GM23338 (cell line): ENCODE measurements at places on chromosomes 5 and 9.
A peak's percentile ranks its signal among the peaks of the same experiment; 100 is the strongest.

DNA sequence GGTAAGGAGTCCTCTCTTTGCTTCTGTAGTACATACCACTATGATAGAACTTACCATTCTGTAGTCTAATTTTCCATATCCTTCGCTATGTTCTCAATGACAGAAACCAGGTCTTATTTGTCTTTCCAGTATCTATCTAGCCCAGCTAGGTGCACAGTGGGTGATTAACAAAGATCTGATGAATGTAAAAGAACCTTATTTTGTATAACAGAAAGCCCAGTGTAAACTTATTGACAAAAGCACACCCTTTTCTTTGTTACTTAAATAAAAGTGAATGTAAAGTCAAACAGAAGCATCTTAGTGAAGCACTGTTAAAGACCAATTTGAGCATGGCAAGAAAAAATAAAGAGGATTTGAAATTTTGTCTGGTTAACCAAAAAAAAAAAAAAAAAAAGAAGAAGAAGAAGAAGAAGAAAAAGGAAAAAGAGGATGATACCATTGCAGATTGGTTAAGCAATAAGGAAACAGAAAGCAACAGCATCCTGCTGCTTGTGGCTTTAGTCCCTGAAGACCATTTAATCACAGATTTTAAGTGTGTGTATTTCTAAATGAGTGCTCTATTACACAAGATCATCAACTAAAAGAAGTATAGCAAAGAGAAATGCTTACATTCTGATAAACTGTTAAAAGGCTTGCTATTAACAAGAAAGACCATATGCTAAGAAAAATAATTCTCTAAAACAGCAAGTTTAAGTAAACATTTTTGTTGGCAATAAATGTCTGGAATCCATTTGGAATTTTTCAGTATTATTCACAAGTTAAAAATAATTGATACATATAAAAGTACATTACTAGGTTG lies 21.2 kb downstream of the MEGF9 start:
- peak; percentile 44 for DNase-seq

- DNase-seq = peak; percentile 82
These were observed 6.1 kb downstream of the SAPCD2 start for GRCh38 chr9:137064027-137064879.

DNA sequence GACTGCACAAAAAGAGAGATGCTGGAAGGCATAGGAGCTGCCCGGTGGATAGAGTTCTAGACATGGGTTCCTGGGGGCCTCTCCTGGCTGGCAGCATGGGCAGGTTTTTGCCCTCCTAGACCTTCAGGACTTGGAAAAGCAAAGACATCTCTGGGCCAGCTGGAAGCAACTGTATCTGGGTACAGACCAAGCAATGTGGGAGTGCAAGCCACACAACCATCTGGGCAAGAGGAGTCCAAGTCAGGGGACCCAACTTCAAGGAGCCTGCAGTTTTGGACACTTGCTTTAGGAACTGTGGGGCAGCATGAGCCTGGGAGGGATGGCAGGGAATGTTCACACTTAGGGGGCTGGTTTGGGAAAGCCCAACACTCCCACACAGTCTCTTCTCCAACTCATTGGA lies 323.3 kb downstream of the GADD45G start:
- no peak for DNase-seq

GRCh38 chr5:157460921-157461792 lies 1.1 kb downstream of the NIPAL4 start:
- no peak for DNase-seq

- DNase-seq = no peak
These were observed 34.6 kb upstream of the IPPK start for GRCh38 chr9:92704528-92704927.

DNA sequence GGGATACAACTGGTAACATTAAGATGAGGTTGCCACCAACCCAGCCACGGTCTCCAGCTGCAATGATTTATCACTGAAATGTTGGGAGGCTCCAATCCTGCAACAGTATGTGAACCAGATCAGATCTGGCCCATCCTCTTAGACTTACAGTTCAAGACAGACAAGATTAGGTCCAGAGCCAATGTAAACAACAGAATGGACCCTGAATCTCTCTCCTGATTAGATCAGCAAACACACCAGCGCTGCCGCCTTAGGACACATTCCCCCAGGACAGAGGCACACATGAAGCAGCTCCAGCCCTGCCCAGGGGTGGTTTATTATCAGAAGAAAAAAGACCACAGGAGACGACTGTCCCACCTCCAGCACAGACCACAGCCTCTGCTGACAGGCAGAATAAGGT lies 82.1 kb downstream of the SLIT3 start:
- DNase-seq = no peak

GRCh38 chr5:912280-913091 lies 19.8 kb downstream of the TRIP13 start:
- peak; percentile 38 for DNase-seq

DNA sequence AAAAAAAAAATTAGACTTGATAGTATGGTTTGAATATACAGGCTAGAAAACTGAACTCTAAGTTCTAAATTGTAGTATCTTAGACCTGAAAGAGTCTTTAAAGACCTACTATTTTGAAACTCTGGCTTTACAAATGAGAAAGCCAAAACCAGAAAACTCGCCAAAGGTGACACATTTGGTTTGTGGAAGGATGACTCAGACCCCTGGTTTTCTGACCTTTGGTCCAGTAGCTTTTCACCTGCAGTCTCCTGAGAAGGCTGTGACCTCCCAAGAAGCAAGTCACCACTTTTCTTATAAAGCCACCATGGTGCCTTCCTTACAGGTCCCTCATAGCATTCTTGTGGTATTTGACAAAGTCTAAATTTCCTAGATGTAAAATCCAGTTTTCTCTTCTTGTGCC lies 102.1 kb upstream of the CEP78 start:
- no peak for DNase-seq

DNA sequence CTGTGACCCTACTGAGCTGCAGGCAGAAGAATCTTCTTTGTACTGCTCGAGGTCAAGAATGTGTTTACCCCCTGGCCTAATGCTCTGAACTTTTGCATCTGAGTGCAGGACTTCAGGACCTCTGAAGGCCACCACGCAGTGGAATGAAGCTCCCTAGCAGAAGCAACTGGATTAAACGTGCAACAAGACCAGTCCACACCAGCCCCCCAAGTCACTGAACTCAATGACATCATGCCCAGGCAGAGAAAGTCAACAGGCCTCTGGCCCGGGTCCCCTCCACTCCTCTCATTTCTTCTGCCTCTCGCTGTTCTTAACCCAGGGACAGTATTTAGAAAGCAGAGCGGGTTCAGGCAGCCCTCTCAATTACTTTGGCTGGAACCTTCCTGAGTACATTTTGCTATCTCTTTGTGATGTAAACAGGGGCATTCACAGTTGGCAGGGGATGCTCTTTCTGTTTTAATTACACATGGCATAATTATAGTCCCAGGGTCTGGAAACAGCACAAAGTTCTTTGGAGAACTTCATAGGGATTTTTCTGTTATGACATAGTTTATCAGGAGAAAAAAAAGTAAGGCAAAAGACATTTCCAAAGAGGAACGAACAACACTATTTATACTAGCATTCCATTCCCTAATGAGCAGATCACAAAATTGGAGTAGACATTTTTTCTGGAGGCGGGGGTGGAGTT lies 108.2 kb upstream of the SPATA31D4 start:
- DNase-seq = peak; percentile 43

DNA sequence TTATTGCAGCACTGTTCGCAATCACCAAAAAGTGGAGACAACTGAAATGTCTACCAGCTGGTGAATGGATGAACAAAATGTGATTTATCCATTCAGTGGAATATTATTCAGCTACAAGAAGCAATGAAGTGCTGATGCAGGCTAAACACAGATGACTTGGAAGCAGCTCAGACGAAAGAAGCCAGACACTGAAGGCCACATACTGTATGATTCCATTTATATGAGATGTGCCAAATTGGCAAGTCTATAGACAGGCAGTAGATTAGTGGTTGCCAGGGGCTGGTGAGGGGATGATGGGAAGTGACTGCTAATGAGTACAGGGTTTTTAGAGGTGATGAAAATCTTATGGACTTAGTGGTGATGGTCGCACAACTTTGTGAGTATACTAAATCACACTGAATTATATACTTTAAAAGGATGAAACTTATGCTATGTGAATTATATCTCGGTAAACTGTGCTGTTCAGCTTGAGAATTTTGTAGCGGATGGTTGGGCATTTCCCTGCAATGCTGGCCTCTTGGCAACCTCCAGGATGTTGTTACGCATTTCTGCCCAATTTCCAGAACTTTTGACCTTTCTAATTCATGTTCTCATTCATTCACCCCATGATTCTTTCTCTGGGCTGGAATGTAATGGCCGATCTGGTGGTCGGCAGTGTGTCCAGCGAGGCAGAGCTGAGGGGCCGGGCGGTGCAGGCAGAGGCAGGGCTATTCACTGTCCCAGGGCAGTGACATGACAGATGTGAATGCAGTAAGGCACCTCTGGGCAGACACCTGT lies 22.0 kb upstream of the WNK2 start:
- no peak for DNase-seq

DNA sequence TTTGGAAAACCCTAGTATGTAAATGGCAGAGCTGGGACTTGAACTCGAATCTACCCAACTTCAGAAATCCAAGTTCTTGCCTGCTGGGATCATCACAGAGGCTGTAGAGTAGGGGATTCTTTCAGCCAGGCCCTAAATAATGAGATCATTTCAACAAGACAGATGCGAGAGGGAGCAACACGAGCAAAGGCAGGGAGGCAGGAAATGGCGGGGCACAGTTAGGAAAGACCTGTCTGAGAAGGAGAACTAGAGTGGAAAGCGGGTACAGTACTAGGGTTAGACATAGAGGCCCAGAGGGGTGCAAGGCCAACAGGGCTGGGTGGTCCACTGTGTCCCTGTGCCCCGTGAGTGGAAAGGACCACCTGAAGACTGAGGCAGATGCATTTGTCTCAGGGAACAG lies 46.1 kb downstream of the MVB12B start:
- DNase-seq = no peak

- DNase-seq = no peak
These were observed 49.0 kb upstream of the DHFR start for GRCh38 chr5:80703747-80704146.

DNA sequence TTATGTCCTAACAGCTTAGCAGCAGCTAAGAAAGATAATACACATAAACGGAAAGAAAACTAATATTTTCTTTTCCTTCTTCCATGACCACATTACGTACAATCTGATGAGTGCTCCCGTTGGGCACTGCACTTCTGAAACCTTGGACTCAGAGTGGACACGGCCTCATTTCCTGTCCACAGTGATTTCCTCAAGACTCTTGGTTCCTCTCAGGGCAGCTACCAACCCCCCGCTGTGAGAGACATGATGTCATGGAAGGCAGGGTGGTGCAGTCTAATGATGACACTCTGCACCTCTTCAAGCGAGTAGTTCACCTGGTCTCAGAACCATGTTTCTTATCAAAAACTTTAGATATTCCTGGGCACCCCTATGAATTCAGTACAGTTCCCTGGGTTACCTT lies 68.7 kb upstream of the CTSL start:
- no peak for DNase-seq

DNA sequence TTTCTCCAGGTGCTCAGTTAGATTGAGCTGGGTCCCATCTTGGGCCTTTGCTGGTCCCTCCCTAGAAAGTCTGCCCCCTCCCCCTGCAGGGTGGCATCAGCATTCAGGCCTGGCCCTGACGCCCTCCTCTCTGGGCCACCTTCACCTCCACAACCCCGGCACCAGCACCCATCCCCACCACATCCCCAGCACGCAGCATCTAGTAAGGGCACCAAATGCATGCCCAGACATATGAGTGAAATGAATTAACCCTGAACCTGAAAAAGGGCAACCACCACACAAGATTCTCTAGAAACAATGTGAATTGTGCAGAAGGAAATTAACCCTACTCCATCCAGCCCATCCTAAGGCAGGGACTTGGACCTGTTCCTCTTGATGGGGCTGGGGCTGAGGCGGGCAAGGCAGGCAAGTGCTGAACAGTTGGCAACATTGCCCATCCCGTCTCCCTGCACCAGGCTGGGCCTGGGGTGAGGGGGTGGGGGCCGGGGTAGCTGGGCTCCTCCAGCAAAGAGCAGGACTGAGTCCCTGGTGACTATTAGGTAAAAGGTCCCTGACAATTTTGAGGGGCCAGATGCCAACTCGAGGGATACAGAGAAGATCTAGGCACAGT lies 125.9 kb downstream of the KCNIP1 start:
- DNase-seq = no peak

GRCh38 chr9:135517407-135517822 lies 3.8 kb upstream of the LCN1 start:
- DNase-seq = no peak

- DNase-seq = no peak
These were observed 36.5 kb upstream of the SYNPO start for GRCh38 chr5:150604010-150604409.

DNA sequence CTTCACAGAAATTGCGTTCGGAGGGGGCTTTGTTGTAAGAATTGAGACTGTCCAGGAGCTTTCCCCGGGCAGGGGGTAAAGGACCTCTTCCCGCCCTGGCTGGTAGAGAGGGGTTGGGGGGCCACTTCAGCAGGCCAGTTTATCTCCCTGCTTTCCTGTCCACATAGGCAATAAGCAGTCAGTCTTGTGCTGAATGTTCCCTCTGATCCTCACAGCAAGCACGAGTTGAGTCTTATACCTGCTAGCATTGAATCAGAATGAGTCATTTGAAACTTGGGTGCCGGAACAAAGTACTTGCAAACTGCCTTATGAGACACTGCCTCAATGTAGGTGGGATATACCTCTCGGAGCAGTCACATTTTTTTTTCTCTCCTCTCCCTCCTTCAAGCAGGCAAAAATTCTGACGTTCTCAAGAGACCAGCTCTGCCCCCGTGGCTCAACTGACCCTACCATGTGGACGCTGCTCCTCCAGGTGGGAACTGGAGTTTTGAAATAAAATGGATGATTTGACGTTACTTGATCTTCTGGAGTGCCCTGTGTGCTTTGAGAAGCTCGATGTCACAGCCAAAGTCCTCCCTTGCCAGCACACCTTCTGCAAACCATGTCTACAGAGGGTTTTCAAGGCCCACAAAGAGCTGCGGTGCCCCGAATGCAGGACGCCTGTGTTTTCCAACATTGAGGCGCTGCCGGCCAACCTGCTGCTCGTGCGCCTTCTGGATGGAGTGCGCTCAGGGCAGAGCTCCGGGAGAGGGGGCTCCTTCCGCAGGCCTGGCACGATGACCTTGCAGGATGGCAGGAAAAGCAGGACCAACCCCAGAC lies 1.3 kb downstream of the SH3RF2 start:
- DNase-seq = peak; percentile 40

DNA sequence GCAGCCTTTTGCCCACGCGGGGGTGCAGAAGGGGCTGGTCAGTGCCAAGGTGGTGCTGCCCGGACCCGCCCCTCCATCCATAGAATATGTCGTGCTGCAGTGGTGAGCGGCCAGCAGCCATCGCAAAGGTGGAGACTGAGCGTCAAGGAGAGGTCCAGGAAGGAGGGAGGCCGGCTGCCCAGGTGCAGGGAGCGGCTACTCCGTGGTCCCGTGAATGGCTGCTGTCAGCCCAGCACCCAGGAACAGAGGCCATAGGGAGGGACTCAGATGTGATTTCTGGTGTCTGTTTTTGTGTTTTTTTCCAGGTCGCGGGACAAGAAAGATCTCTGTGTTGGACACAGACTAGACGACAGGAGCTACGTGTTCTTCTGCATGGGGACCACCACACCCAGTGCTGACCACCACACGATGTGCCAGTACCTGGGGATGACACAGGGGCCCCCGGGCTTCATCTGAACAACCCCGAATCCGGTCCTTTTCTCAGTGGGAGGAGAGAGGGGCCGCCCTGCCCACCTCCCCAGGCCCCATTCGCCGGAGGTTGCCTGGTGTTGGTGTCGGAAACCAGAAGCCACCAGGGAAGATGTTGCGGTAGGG lies 29.0 kb downstream of the PAEP start:
- DNase-seq = no peak

- DNase-seq = no peak
These were observed 93.0 kb downstream of the IRX2 start for GRCh38 chr5:2658447-2658846.
